ENCODE measurements at places on chromosomes 3 and 15.

GRCh38 chr3:134922101-134922500, 127.0 kb downstream of the EPHB1 start:
- no peak for DNase-seq

DNA sequence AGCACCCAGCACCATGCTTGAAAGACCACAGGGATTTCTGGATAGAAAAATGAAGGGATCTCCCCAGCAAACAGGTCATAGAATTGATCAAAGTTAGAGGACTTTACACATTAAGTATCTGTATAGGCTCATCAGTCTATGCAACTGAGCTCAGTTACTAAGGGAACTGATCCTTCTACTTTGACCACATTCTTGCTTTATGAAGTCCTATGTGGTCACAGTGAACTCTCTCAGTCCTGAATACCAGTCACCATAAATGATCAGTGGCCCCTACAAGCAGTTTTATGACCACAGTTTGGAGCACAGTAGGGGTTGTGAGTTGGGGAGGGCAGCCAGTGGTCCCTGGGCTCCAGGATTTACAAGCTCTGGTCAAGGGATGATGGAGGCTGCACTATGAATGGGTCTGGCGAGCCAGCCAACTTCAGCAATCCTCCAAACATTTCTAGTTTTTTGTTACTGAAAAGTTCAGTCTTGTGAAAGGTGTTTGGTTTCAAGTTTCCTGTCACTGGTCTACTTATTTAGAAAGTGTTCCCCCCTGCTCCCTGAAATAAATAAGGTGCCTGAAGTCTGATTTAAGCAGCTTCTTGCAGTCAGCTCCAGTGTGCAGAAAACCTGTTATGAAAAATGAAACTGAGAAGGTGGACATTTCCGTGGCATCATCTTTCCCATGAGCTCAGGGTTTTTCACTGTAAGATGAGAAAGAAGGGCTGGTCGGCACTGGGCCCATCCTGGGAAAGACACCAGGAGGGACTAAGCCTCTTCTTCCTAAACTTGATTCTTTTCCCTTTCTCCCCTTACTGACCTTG, 75.5 kb downstream of the DAPK2 start:
- DNase-seq = no peak

DNA sequence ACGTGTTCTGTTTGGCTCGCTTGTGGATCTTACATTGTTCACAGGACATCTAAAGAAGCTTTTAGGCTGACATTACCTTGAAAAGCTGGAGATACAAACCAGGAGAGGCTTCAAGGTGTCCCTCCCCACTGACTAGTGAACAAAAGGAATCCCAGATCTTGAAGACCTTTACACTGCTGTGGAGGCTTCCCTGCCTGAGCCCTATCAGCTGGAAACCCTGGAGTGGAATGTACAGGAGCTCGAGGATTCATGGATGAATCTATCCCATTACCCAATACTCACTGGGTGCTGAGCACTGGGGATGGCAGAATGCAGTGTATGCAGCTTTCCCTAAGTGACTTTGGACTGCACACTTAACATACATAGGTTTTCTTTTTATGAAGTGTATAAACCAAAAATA, 82.3 kb upstream of the MFGE8 start:
- no peak for DNase-seq

GRCh38 chr15:90188914-90189748, 12.0 kb upstream of the SEMA4B start:
- no peak for DNase-seq

GRCh38 chr15:64209680-64210334, 47.0 kb upstream of the PPIB start:
- no peak for DNase-seq

DNA sequence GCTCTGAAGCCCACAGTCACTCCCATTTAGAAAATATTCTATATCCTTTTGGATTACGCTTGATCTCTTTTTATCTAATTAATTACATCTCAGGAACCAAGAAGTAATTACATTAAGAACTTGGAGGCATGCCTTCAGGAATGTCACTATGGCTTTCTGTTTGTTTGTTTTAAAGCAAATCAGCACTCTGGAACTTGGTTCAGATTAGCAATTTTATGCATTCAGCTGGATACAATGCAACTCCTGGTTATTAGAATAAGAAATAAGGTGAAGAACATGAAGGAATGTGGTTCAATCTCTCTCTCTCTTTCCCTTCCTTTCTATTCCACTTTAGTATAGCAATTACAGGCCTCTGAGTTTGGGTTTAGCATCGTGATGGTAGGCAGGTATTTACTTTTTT, 235.8 kb downstream of the FHIT start:
- DNase-seq = no peak

DNA sequence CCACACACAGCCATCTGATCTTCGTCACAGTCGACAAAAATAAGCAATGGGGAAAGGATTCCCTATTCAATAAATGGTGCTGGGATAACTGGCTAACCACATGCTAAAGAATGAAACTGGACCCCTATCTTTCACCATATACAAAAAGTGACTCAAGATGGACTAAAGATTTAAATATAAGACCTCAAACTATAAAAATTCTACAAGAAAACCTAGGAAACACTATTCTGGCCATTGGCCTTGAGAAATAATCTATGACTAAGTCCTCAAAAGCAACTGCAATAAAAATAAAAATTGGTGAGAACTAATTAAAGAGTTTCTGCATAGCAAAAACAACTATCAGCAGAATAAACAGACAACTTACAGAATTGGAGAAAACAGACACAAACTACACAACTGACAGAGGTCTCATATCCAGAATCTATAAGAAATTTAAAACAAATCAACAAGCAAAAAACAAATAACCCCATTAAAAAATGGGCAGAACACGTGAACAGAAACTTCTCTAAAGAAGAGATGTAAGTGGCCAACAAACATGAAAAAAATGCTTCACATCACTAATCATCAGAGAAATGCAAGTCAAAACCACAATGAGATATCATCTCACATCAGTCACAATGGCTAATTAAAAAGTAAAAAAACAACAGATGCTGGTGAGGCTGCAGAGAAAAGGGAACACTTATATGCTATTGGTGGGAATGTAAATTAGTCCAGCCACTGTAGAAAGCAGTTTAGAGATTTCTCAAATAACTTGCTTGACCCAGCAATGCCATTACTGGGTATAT, 104.0 kb downstream of the NR1I2 start:
- no peak for DNase-seq

GRCh38 chr15:69482686-69483256, 30.2 kb downstream of the RPLP1 start:
- DNase-seq = no peak

- DNase-seq = peak; percentile 71
Measured at GRCh38 chr3:13379201-13379830, 40.8 kb downstream of the NUP210 start.

DNA sequence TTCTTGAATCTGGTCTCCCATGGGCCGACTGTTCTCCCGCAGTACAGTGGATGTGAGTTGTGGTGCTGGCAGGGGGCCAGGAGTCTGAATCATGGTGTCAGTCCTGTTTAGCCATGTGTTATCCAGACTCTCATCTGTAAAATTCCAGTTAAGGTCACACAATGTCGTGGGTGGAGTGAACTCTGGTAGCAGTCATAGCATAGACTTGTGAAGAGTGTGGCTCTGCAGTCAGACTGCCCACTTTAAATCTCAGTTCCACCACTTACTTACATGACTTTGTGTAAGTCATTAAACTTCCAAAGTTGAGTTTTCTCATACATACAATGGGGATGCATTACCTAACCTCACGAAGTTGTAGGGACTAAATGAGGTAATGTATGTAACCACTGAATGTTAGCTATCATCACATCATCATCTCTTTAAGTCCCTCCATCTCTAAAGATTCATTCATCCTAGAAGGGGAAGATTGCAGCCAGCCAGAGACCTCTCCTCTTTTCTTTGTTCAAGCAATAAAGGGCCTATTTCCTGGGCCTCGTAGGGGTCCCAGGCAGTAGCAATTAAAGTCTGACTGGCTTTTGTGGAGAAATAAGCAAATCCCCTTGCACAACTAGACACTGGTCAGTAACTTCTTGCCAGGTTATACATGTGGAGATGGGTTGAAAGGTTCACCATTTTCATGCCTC, 93.9 kb downstream of the PCCB start:
- peak; percentile 93 for DNase-seq

DNA sequence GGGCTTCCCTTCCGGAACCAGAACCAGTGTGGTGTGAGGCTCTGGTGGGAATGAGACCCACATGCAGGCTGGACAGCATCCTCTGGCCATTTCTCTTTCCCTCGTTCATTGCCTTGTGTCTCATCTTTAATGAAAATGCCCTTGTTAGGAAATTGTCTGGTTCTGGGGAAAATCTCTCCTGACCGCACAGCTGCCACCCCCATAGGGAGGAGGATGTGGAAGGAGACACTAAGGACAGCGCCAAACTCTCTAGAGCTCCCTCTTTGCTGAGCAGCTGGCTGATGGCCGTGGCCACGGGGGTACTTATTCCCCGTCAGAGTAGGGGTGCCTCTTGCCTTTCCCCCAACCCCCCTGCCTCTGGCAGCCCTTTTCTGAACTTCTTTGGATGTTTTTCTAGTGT, 297.6 kb upstream of the C2CD4B start:
- no peak for DNase-seq

DNA sequence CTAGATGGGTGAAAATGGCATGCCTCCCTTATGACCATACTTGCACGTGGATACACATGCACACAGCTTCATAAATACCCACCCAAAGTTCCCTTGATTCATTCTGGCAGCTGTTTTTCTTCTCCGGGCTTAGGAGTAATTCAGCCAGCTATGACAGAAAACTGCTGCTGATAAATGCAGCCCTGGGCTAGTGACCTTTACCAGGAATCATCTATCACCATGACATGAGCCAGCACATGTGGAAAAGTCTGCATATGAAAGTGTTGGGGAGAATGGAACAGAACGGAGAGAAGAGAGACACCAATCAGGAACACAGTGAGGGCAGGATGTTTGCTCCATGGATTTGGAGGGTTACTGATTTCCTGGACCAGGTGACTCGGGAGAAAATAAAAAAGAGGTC, 706.3 kb downstream of the PDCD6IP start:
- DNase-seq = no peak

GRCh38 chr3:125051715-125052581, 3.8 kb downstream of the HEG1 start:
- peak; percentile 76 for DNase-seq

DNA sequence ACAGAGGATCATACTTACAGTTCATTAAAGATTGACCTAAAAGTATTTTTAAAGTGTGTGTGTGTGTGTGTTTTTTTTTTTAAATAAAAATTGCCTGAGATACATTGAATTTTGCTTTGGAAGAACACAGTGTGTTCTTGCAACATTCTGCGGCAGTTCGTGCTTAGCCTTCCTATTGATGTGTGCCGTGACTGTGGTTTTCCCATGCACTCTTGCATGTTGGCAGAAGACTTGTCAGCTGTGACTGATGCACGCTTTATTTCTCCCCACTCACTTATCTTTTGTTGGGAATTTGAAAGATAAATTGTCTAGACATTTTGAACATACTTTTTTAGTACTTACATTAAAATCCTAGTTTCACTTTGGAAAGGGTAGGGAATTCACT, 136.3 kb upstream of the LRRFIP2 start:
- DNase-seq = no peak

- no peak for DNase-seq
Measured at GRCh38 chr3:9879830-9880549, at the start of gene CIDEC. Gene CIDEC, minus strand, starts transcription at chr3:9880253. Its CDS starts 1,767 bp downstream, at chr3:9878486.

DNA sequence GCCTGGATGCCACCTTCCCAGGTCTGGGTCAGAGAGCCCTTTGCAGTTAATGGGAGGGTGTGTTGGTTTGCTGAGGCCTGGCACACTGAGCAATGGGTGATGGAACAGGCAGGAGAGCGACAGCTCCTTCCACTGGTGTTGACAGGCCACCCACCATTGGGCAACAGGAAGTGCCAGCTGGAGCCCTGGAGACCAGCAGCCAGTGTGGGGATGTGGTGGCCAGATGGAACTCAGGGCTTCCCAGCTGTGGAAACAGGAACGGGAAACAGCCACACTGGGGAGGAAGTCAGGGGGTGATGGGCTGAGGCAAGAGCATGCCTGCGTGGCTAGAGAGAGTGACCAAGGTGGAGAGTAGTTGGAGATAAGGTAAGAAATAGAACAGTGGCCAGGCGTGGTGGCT, 9.3 kb downstream of the PSTPIP1 start:
- DNase-seq = no peak

- DNase-seq = no peak
Measured at GRCh38 chr3:45760878-45761711, 35.2 kb downstream of the SLC6A20 start.

DNA sequence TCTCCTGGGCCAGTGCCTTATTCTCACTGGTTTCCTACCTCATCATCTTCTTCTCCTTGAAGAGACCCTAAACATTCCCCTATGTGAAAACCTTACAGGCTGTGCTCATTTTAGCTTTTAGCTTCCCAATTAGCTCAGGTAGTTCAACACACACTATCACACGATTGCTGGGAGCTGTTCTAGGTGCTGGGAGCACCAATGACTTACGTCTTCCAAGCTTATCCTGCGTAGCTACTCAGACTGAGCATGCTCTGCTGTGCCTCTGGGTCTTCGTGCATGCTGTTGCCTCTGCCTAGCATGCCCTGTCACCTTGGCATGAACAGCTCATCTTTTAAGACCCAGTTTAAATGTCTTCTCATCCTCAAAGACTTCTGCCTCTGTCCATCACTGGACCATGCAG, 55.7 kb upstream of the APEH start:
- DNase-seq = no peak

GRCh38 chr15:48250640-48251076, 44.6 kb downstream of the SLC12A1 start:
- no peak for DNase-seq

DNA sequence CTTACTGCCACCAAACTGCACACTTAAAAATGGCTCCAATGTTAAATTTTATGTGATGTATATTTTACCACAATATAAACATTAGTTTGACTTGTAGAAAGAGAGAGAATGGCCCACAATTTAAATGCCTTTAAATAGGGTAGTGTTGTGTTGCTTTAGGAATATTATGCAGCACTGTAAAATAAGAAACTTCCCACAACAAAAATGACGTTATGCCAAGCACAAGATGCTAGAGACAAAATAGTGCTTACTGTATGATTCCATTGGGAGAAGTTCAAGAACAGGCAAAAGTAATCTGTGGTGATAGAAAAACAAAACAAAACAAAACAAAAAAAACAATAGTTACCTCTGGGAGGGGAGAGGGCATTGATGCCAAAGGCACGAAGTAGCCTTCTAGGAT, 91.3 kb downstream of the MEGF11 start:
- no peak for DNase-seq

DNA sequence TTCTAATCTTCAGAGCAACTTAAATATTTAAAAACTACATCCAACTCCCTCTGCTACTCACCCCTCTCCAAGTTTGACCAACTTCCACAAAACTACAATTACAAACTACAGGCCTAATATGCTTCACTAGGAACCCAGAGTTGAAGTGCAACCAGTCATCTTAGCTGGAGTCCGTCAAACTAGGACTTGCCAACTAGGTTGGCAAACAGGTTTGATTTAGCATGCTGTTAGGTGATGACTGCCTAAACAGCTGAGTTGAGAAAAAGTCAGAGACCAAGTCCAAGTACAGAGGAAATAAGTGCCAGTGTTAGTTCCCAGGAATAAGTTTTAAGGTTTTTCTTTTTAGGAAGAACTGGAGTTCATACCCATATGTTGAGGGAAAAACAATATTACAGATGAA, 1109.0 kb downstream of the TUSC7 start:
- DNase-seq = no peak

GRCh38 chr3:68045976-68046375, 391.6 kb upstream of the SUCLG2 start:
- DNase-seq = no peak
